Stimulated activated CD8-positive, alpha-beta memory T cell treated with anti-CD3 and anti-CD28 coated beads, Interleukin-4, amount 100 ng/mL, for 48 hours (primary cell): ENCODE measurements at places on chromosomes 16 and 17.

- DNase-seq: peak; percentile 43
Observed at GRCh38 chr17:48483471-48484131, 47.2 kb downstream of the HOXB1 start.

DNA sequence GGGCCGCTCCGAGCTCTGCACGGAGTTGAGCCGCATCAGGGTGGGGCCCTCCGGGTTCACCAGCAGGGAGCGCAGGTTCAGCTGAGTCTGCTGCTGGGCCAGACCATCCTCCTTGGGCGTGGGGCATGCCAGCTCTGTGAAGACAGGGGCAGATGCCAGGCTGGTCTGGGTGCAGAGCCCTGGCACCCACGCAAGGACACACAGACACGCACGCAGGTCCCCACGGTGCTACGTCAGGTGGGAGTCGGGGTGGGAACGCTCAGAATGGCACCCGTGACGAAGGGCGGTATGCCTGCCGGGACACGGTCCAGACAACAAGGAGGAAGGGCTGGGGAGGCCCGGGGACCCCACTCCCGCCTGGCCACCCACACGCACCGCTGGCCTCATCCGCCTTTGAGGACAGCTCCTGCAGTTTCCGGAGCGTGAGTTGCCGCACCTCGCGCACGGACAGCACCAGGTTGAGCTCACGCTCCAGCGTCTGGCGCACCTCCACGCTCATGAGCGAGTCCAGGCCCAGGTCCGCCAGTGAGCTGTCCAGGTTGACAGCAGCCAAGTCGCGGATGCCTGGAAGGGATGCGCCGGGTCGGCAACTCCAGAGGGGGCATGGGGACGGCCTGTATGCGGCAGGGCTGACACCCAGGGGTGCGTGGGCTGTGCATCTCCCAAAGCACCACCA is 15.3 kb upstream of the DUS1L start:
- no peak for DNase-seq

DNA sequence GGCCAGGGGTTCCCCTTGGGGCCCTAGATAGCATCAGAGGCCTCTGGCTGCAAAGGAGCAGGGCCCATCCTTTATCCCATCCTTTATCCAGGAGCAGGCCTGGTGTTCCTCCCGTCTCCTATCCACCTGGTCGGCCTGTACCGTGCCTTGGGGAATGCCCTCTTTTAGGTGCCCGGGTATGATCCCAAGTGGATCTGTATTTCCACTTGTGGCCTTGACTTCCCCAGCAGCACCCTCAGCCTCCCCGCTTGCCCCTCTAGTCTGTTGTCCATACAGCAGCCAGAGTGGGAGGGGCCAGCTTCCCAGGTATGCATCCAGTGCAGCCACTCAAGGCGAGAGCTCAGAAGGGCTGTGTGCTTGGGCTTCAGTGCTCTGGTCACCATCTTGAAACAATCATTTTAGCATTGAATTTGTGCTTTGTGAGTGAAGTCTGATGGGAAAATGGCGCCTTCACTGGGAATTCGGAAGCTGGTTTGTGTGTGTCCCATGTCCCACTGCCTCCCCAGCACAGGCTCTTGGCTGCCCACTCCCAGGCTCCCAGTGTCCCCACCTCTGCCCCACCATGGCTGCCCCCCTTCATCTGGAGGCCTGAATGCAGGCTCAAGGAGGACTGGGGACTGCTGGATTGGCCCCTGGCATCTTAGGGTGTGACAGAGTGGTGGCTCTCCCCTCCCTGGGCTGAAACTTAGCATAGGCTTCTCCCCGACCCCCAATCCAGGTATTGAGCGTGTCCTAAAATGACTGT is 3.3 kb upstream of the RNF112 start:
- DNase-seq: no peak

- no peak for DNase-seq
Observed at GRCh38 chr16:31364421-31364820, 9.4 kb downstream of the ITGAX start.

DNA sequence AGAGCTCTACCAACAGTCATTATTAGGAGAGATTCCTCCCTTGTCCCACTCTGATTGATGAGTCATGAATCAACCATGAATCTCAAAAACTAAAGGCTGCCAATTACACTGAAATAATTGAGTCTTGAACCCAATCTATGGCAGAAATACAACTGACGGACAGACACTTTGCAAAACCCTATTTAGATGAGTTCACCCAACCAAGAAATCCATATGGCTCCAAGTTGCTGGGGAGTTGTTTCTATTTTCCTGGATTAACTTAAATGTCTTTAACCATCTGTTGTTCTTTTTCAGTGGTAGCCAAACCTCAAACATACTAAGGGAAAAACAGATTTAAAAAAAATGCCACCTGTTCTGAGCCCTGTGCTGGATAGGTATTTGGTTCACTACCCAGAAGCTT is 151.0 kb downstream of the SHISA9 start:
- no peak for DNase-seq

DNA sequence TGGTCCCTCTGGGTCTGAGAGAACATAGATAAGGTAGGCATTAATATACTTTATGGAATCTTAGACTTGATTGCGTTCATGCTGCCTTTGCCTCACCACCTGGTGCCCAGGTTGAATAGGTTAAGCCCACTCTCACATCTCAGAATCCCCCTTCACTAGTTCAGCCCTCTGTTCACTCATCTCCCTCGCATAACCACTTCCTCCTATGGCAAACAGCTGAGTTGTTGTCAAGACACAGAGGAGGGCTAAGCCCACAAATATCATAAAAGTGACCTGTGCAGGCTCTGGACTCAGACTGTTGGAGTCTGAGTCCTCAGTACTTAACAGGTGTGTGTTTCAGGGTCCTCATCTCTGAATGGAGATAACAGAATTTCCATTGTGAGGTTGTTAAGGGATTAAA is 55.7 kb downstream of the GOSR1 start:
- no peak for DNase-seq
